ENCODE measurements at places on chromosomes 4 and X.

DNA sequence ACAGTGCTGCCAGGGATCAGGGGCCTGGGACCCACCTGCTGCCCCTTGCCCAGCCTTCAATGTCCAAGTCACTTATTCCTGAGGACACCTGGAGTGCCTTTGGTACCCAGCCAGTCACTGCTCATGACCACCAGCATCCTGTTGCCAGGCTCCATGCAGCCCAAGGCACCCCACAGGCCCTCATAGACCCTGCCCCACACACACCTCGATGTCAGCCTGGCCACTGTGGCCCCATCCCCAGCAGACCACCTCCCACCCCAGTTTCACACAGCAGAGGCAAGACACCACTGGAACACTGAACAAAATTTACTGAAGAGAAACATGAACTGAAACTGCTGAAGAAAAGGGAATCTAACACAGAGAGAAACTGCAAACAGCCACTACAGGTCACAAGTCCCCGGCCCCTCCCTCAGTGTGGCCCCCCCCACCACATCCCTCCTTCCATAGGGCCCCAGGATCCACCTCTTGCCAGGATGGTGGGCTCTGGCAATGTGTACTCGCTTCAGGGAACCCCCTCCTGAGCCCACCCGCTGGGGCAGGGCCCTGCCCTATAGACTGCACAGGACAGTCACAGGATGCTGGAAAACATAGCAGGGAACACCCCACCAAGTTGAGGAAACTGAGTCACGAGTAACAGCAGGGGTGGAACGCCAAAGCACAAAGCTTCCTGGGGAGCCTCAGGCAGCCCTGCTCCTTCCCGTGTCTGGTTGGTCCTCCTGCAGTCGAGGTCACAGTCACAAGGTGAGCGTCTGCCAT is 5.2 kb downstream of the PNMA5 start:
- no peak for DNase-seq

- no peak for DNase-seq
Observed at GRCh38 chr4:173360587-173361221, 10.1 kb upstream of the SAP30 start.

DNA sequence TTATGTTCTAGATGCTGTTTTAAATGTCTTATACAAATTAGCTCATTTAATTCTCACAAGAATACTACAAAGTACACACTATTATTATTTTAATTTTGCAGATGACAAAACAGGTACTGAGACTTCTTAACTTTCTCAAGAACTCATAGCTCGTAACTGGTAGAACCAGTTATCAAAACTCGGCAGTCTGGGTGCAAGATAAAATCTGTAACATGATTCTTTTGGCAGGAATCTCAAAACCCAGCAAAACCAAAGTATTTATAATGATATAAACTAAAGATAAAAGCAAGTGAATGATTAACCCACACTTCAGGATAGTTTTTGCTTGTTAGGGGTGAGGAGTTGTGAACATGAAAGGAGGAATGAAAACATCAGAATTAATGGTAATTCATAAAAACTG is 27.6 kb downstream of the CLNK start:
- DNase-seq, result no peak

DNA sequence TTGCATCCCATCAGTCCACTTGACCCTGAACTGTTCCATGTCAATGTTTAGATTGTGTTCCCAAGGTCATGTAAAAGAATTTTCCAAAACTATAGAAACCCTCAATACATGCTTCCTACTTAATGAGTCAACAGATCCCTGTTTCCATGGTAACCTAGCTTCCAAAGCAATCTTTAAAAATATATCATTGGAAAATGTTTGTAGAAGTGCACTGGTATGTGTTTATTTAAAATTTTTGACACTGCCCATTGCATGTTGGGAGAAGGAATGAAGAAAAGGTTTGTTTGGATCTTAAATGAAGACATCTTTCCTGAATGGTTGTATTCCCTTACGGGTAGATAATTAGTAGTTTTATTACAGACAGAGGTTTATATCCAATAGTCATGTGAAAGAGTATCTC is 345.3 kb downstream of the GABRG1 start:
- DNase-seq, result no peak

- no peak for DNase-seq
Observed at GRCh38 chr4:10960389-10960788, 275.8 kb upstream of the CLNK start.

GRCh38 chr4:72295966-72296557 is 264.3 kb downstream of the NPFFR2 start:
- DNase-seq, result no peak

DNA sequence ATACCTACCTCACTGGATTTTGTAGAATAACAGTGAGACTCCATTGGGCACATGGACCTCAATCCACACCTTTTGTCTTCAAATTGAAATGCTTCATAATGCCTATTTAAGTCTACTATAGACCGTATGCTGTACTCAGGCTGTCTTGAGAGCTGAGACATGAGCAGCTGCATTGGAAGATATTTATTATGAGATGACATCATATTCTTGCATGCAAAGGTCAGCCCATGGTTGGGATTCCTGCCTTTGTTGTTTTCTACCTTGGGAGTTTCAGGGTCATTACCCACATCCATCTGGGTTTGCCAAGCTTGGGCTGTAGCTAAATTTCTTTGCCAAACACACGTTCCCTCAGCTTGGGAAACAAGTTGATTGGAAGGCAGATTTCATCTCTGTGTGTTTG is 33.2 kb upstream of the MAMLD1 start:
- DNase-seq, result no peak

GRCh38 chr4:148442832-148443511 is 758 bp upstream of the NR3C2 start:
- no peak for DNase-seq

GRCh38 chr4:142264961-142265360 is 581.1 kb downstream of the INPP4B start:
- no peak for DNase-seq

GRCh38 chr4:11608992-11609391 is 180.3 kb upstream of the HS3ST1 start:
- no peak for DNase-seq

DNA sequence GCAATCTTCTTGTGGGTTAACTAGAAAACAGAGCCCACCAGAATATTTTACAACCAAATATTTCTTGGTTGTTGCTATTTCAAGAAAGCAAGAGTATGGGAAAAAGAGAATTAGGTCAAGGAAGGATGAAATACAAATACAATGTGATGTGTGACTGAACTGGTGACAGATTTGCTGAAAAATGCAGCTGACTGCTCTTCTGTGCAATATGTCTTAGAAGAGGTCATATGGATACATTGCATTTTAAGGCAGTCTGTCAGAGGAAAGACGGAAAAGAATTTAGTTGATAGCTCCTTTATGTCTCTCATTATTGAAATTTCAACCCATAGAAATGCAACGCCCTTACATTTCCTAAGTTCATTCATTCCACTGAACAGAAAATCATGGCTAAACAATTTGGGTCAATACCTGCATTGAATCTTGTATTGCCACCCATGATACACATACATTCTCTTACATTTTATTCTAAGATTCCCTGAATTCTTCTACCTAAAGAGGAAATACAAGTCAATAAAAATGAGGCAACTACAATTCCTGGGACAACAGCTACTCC is 423.1 kb downstream of the ADAM29 start:
- DNase-seq, result no peak

- no peak for DNase-seq
Observed at GRCh38 chr4:73729534-73730165, 10.7 kb upstream of the CXCL8 start.

DNA sequence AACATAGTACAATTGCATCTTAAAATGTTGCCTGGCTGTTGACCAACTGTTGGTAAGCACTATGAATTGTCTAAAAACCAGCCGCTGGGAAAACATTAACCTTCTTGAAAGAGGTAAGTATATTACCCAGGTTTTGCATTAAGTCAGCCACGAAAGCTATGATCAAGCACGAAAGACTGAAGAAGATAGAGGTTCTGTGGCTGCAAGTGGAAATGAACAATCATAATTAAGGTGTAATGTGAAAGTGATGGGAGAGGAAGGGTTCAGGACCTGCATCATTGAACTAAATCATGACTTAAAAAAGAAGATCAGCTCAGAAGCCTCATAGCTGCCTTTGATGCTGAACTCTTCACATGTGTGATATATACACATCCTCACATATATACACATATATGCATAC is 341.0 kb downstream of the NR3C2 start:
- DNase-seq, result no peak

- DNase-seq, result peak; percentile 58
Observed at GRCh38 chrX:93673056-93673868, at the start of gene NAP1L3. Gene NAP1L3, minus strand, starts transcription at chrX:93673578. Its CDS starts 274 bp downstream, at chrX:93673304.

DNA sequence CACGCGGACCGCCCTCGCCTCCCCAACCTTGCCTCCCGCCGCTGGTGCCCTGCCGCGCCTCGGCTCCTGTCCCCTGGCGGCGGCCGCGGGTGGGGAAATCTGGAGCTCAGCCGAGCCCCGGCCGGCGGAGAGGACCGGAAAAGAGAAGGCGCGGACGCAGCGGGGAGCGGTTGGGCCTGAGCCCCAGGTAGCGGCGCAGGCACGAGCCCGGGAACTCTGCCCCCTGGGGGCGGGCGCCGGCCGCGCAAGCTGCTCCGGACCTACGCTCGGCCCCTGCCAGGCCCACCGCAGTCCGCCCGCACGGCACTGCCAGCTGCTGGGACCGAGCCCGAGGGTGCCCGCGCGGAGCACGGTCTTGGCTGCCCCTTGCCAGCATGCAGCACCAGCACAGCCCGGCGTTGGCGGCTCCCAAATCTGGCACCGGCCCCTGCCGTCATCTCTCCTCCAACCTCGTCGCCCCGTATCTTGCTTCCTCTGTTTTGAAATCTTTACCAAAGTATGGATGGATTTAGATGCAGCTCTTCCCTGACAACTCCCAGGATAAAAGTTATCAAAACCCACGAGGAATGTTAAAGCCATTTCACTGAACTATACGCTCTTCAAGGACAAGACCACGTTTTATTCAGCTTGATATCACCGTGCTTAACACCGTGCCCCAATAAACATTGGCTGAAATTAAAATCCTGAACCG is at the start of gene PRSS12:
Gene PRSS12, minus strand, starts transcription at position 161 of the 691 bp plus-strand sequence. CDS start 283 bp downstream, outside the sequence.
- peak; percentile 72 for DNase-seq

- DNase-seq, result peak; percentile 9
Observed at GRCh38 chrX:45849261-45849862, 648.7 kb upstream of the DIPK2B start.

- no peak for DNase-seq
Observed at GRCh38 chr4:6885953-6886557, 23.6 kb upstream of the TBC1D14 start.

DNA sequence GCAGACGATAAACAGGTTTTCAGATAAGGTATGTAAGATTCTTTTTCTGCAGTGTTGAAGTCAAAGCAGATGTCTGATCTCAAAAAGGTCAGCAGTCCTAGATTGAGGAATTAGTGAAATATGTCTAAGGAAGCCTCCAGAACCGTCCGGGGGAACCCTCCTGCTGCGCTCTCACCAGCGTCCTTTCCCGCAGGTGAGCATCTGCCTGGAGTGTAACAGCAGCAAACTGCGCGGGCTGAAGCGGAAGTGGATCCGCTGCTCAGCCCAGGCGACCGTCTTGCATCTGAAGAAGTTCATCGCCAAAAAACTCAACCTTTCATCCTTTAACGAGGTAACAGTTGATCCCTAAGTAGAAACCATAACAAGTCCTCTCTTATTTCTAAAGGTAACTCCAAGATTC is 55.5 kb downstream of the PCGF3 start:
- no peak for DNase-seq

- no peak for DNase-seq
Observed at GRCh38 chrX:136061286-136061685, 76.1 kb downstream of the SLC9A6 start.

GRCh38 chr4:120056246-120056645 is 10.4 kb downstream of the MAD2L1 start:
- no peak for DNase-seq

DNA sequence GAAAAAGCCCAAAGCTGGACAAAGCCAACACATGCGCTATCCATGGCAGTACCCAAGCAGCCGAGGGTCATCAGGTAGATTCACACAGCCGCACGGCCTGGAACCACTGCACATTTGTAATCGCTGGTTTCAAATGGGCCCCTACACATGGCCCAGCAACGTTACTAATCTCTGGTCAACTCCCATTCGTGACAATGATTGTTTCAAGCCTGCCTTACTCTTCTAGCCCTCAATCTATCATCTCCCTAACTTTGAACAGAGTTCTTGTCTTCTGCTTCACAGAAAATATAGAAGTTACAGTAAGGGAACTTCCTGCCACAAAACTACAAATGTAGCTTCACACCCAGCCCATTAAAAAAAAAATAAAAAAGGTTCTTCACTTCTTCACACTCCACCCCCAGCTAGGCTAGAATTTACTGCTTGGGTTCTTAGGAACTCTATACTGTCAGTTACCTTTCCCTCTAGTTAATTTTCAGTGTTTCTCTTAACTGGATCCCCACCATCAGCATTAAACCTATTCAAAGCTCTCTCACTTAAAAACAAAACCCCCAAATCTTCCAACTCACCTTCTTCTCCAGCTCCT is 24.2 kb downstream of the CASP3 start:
- DNase-seq, result no peak

DNA sequence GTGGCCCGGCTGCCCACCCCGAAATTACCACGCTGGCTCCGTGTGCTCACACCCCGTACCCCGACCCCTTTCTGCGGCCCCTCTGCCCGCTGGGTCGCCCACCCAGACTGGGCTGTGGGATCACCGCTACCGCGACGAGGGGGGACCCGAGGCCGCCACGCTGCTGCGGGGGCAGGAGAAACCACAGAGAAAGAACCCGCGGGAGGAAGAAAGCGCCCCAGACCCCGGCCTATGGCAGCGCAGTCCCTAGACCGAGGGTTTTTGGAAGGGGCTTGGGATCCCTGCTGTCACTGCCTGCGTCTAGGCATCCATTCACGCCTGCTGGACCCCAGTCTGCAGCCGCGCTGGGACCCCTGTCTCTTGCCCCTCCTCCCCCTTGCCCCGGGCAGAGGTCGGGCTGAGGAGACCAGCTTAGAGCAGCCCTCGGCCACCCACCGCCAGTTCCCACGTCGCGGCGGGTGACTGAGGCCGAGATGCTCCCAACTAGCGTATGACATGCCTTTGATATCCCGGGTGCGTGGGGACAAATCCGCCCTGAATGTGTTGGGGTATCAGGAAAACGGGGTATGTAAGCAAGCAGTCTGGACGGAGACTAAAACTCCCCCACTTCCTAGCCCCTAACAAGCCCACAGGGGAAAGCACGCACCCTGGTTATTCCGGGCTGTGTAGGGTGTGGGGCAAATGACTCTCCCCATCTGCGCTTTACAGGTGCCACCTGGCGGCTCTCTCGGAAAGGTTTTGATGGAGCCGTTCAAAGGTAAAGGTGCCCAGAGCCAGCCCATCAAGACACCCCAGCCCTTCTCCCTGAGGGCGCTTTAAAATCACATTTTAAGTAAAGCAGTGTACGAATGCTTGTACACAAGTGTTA is 862 bp upstream of the INPP4B start:
- DNase-seq, result peak; percentile 73

GRCh38 chrX:17977696-17978095 is 116.6 kb upstream of the RAI2 start:
- no peak for DNase-seq

- no peak for DNase-seq
Observed at GRCh38 chr4:140679576-140679975, 76.6 kb downstream of the TBC1D9 start.

- DNase-seq, result peak; percentile 40
Observed at GRCh38 chrX:48083212-48083611, 11.8 kb upstream of the ZNF630 start.

- peak; percentile 48 for DNase-seq
Observed at GRCh38 chrX:118528071-118528737, 32.6 kb downstream of the DOCK11 start.

GRCh38 chr4:89836897-89837384 is at the start of gene SNCA:
Gene SNCA, minus strand, starts transcription at chr4:89837161. Its CDS starts 1,494 bp downstream, at chr4:89835667.
- peak; percentile 38 for DNase-seq

Measured in activated CD4-positive, alpha-beta T cell treated with anti-CD3 and anti-CD28 coated beads, Interleukin-2, amount 50 U/mL, for 48 hours (primary cell).